ENCODE measurements at places on chromosomes 5 and 9.

DNA sequence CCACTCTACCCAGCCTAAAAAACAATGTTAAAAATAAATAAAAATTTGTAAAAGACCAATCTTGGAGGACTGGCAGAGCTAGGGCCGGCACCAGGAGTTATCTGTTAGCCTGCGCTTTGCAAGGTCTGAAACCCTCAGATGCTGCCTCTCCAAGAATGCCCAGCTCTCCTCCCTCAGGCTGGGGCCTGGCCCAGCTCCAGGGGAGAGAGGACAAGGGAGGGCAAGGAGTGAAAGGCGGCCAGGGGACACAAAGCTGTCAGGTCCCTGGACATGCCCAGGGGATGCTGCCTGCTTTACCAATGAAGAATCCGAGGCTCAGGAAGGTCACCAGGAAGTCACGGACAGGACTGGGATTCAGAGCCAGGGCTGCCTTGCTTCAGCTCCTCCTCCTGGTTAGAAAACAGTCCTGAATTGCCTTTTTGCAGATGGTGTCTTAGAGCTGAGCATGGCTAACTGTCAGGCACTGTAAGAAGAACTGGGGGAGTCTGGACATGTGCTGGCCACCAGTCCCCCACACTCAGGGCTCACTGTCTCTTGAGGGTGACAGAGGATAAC lies 5.5 kb upstream of the N4BP3 start:
- no peak for DNase-seq

GRCh38 chr5:10999714-11000113 lies 238.7 kb upstream of the DAP start:
- no peak for DNase-seq

DNA sequence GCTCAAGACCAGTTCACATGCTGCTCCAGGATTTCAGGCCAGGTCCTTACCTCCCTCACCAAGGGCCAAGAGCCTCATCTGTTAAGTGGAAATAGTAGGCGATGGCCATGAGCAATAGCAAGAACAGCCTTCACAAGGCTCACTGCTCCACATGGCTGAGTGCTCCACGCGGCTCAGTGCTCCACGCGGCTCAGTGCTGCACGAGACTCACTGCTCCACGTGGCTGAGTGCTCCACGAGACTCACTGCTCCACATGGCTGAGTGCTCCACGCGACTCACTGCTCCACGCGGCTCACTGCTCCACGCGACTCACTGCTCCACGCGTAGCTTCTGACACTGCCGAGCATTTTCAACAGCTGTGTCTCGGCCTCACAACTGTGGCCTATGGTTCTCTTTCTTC lies 36.4 kb upstream of the ADAMTS2 start:
- DNase-seq, result no peak

DNA sequence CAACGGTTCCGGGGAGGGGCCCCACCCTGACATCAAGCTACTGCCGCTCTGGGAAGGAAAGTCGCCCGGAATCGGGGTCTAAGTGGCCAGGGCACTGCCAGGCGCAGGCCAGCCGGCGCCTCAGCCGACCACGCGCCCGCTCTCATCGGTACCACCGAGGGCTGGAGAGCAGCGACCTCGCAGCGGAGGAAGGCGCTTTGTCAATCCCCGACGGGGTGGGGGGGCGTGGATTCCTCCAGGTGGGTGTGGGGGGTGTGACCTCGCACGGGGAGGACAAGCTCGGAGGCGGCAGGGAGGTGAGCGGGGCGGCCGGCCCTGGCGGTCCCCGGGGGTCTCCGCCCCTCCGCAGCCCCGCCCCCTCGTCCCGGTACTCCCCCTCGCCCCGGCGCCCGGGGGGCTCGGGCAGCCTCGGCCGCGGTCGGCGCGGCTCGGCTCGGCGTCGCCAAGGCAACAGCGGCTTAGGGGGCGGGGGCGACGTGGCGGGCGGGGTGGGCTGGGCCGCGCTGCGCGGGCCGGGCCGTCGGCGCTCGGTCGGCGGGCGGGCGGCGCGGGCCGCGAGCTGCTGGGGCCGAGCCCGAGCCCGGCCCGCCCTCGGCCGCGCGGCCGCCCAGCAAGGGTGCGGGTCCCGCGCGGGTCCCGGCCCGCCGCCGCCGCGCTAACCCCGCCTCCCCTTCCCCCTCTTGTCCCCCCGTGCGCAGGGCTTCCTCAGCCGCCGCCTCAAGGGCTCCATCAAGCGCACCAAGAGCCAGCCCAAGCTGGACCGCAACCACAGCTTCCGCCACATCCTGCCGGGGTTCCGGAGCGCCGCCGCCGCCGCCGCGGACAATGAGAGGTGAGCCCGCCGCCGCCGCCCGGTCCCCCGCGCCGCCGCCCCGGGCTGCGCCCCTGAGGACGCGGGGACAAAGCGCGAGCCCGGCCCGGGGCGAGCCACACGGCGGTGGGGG lies 47.5 kb downstream of the DAB2IP start:
- no peak for DNase-seq

DNA sequence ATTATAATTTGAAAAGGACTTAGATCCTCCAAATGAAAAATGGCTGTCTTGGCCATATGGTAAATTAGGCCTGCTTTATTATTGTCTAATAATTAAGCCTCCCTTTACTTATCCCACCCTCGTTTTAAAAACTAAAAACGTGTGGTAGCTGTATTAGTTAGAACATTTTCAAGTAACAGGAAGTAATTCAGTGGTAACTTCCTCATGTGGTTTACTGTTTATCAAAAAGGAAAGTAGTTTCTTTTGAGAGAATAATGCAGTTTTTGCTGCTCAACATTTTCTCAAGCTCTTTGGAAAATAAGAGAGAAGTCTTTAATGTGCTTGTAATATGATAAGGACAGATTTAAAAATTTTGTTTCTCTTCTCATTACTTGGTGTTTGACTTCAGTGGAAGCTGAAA lies 26.0 kb downstream of the ZCCHC7 start:
- DNase-seq, result no peak

DNA sequence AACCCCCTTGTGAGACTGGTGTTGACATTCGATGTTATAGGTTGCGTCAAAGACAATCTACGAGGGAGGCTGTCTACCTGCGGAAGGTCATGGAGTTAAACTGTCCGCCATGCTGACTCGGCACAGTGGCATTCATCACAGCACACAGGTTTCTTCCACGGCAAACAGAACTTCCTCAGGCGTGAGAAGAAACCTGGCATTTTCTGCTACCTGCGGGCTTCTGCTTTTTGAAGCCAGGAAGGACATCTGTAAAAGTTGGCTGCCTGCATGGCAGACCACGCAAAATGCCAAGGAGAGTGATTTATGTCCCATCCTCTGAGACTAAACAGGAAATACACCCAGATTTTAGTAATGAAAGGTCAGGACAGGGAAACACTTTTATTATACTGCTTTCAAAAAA lies 809.8 kb upstream of the NUDT12 start:
- DNase-seq, result no peak

DNA sequence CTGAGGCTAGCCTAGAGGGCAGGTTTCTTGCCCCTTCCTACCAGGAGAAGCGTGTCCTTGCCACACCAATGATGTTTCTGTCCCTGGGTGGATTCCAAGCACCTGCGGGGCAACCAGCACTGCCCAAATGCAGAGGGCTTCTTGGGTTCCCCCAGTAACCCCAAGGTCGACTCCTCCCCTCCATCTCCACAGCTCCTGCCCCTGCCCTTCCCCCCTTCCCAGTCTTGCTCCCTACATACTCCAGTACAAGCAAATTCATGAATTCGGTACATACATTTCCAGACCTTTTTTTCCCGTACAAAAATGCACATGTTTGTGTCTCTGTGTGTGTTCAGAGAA lies 12.8 kb upstream of the JADE2 start:
- no peak for DNase-seq

GRCh38 chr9:71763832-71764231 lies 4.5 kb downstream of the CEMIP2 start:
- DNase-seq, result peak; percentile 66

- DNase-seq, result no peak
Observed at GRCh38 chr9:109017061-109017460, 3.8 kb upstream of the CTNNAL1 start.

GRCh38 chr9:135592331-135592590 lies 30.7 kb downstream of the PAEP start:
- DNase-seq, result no peak

DNA sequence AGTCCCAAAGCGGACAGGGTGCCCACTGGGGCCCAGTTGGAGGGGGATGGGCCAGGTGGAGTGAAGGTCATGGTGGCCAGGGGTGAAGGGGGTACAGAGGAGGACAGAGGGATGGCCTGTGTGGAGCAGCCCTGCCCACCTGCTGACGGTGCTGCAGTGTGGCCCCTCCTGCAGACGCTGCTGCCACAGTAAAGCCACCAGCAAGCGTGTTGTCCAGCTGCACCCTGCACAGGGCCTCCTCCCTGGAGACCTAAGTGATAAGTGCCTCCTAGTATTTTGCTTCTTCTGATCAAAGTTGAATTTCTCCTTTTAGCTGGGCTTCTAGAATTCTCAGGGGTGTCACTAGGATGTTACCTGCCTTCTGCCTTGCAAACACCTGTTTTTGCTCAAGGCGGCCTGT lies 299.3 kb upstream of the IRX4 start:
- no peak for DNase-seq

DNA sequence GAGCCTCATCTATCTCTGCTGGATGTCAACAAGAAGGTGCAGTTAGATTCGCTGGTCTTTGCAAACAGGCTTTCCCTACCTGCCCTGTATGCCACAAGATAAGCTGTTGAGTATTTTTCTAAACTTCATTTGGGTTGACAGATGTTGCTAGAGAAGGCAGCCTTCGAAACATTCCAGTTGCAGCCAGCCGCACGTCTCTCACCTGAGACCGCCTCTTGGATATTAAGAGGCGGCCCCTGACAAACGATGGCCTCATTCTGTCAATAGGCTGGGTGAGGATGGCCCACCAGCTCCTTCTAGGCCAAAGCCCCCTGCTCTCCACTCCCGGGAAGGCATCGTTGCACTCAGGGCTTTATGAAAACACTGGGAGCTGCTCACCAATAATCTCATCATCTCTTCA lies 181.6 kb downstream of the DAB2IP start:
- DNase-seq, result no peak

GRCh38 chr5:116152169-116152568 lies 67.3 kb downstream of the COMMD10 start:
- DNase-seq, result no peak

GRCh38 chr5:14574096-14574495 lies 7.5 kb upstream of the OTULINL start:
- DNase-seq, result no peak

GRCh38 chr9:19931098-19931890 lies 142.5 kb upstream of the SLC24A2 start:
- no peak for DNase-seq

- no peak for DNase-seq
Observed at GRCh38 chr5:98578438-98578837, 195.0 kb upstream of the RGMB start.

DNA sequence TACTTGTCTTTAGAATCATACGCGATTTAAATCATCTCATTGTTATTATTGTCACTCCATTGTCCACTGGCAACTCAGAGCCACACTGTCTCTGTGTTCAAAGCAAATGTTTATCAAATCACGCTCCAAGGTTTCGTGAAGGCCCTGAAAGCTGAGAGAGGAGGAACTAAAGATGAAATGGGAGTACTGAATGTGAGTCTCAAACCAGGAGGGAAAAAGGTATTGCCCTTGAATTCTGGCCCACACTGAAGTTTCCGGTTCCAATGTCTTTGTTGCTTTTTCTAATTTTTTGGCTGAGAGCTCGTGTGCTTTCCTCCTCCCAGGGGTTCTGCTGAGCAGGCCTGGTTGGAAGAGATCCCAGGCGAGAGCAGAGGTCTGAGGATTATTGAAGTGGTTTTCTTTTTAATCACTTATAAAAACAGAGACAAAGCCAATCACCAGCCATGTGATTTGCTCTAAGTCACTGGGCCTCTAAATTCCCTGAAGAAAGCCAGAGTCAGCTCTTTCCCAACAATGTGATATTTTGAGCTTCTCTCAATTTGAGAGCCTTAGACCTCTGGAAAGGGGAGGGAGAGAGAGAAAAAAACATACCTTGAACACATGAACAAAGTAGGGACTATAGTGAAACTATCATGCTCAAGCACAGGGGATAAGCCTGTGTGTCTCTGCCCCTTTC lies 420.8 kb upstream of the GRAMD2B start:
- DNase-seq, result peak; percentile 74

GRCh38 chr9:129040113-129040643 lies 3.8 kb downstream of the MIGA2 start:
- no peak for DNase-seq

DNA sequence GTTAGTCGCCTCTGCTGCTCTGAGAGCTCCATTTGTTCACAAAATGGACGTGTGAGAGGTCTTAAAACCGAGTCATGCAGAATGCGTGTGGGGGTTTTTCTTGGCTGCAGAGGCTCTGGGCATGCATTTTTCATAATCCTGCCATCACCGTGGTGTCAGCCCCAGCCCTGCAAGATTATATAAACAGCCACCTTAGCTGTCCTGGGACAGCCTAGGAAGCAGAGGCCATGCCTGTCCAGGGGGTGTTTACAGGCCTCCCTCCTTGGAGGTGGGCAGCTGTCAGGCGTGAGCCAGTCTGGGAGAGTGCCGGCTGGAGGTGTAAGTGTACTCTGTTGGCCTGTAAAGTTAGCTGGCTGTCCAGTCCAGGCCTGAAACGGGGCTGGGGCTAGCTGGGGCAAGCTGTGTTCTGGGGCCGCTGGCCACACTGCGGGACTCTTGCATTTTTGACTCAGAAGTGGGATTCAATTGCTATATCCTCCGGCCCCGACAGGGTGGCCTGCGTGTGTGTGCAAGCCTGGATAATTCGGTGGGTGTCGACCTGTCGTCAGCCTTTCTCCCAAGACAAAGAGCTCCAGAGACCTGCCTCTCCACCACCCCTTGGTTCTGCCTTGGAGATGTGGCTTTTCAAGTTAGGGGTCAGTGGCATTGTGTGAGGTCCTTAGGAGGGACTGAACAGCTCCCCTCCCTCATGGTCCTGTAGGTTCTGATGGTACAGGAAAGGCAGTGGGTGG lies 2.4 kb downstream of the WNK2 start:
- no peak for DNase-seq

GRCh38 chr5:138303372-138303771 lies 28.2 kb downstream of the CDC25C start:
- DNase-seq, result no peak

- no peak for DNase-seq
Observed at GRCh38 chr9:21657966-21658667, 144.3 kb upstream of the MTAP start.

GRCh38 chr9:91273853-91274552 lies 87.7 kb downstream of the AUH start:
- DNase-seq, result no peak

- no peak for DNase-seq
Observed at GRCh38 chr9:81529556-81530193, 159.7 kb downstream of the TLE1 start.

DNA sequence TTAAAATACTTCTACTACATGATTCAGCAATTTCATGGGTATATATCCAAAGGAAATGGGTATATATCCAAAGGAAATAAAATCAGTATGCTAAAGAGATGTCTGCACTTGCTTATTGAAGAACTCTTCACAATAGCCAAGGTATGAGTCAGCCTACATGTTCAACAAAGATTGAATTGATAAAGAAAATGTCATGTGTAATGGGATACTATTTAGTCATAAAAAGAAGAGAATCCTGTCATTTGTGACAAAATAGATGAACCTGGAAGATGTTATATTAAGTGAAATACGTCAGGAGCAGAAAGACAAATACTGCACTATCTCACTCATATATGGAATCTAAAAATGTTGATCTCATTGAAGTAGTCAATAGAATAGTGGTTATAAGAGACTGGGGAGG lies 944.5 kb upstream of the CTNND2 start:
- no peak for DNase-seq

Measured in fibroblast of skin of left biceps (primary cell).